ENCODE measurements at places on chromosomes 11 and 22.
A peak's percentile ranks its signal among the peaks of the same experiment; 100 is the strongest.

DNA sequence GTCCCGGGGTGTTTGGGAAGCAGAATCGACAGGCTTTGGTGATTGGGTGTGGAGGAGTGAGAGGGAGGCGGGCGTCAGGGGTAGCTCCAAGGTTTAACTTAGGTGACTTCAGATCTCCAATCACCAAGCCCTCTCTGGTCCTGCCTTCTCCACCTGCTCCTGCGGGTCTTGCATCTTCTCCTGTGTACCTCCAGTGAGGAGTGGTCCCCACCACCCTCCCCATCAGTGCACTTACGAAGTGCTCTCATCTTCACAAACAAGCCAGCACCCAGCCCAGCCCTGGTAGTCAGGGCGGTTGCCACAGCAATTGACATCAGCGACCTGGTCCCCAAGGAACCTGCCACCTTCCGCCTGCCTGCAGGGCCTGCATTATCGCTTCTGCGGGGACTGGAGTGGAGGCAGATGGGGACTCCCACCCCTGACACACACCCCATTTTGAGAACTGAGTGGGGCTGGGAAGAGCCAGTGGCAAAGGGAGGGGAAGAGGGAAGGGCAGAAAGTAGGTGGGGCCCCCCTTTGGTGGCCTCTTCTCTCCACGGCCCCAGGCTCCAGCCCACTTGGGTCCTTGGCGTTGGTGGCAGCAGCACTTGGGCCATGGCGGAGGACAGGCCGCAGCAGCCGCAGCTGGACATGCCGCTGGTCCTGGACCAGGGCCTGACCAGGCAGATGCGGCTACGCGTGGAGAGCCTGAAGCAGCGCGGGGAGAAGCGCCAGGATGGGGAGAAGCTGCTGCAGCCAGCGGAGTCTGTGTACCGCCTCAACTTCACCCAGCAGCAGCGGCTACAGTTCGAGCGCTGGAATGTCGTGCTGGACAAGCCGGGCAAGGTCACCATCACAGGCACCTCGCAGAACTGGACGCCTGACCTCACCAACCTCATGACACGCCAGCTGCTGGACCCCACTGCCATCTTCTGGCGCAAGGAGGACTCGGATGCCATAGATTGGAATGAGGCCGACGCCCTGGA is at the start of gene OMP:
Gene OMP, plus strand, starts transcription at position 595 of the 965 bp plus-strand sequence. Its CDS starts 0 bp downstream, at position 595.
- no peak for DNase-seq

GRCh38 chr11:130763087-130763980 is 152.9 kb downstream of the SNX19 start:
- DNase-seq: no peak

DNA sequence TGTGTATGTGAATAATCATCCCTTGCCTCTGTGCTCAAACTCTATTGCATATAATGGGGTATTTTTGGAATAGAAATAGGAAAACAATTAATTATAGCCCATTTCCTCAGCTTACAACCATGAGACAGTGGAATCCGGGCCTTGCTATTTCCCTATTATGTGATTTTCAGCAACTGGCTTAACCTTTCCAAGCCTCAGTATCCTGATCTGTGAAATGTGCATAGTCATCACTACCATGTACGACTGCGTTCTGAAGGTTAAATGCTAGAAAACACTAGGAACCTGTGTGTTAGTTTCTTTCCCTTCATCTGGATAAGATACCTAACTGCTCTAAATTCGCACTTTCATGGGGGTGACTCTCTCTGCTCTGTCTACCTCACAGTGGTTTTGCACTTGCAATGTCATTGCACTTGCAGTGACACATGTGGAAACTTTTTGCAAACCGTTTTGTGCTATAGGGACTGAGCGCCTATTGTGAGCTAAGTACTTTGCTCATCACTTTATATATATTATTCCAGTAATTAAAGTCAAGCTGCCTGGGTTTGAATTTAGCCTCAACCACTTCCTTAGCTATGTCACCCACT is 48.3 kb downstream of the IRAG1 start:
- DNase-seq: no peak

DNA sequence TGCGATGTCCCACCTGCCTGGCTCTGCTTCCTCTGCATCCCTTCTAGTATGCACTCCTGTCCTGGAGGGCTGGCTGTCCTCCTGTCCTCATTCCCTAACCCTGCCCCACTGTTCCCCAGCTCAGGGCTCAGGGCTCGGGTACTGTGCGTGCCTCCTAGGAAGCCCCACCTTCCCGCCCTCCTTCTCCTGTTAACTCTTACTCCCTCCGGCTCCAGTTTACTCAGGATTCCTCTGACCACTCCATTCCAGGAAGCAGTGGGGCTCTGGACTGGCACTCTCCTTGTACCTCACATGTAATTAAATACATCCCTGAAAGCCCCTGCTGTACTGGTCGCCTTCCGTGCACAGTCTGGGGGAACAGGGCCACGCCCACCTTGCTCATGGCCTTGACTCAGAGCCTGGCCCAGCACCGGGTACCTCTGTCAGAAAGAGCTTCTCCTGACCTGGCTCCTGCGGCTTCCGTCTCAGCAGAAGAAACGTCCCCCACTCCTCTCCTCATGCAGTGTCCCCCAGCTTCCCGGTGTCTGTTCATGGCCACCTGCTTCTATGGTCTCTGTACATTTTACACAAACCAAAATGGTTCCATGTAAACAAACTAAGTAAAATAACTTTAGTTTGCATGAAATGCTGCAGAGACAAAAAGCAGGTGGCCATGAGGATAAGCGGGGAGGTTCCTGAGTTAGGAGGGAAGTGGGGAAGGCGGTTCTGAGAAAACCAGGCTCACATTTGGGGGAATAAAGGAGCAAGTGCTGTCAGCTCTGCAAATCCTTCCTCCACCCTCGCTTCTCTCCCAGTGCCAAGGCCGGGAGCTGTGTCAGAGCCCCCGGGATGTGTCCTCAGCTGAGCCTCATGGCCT is 445.9 kb downstream of the BRD1 start:
- DNase-seq: no peak

GRCh38 chr22:46795845-46796565 is 33.6 kb downstream of the TBC1D22A start:
- DNase-seq: no peak

GRCh38 chr22:39150848-39151215 is 1.6 kb downstream of the CBX7 start:
- peak; percentile 47 for DNase-seq
